Stimulated activated CD8-positive, alpha-beta memory T cell treated with anti-CD3 and anti-CD28 coated beads, Interleukin-4, amount 100 ng/mL, for 1 hour (primary cell): ENCODE measurements at places on chromosomes 4 and X.

GRCh38 chr4:54945838-54946237, 179.6 kb downstream of the KDR start:
- no peak for DNase-seq

DNA sequence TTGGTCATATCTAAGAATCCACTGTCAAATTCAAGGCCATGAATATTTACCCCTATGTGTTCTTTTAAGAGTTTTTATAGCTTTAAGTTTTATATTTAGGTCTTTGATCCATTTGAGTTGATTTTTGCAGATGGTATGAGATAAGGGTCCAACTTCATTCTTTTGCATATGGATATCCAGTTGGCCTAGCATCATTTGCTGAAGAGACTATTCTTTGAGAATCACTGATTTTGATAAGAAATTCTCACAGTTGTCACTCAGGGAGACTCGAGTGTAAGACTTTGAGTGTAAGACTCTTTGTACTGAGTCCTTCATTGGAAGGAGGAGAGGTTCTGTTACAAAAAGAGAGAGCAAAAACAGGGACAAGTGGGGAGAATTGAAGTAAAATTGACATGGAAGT, 74.8 kb downstream of the CBLL2 start:
- no peak for DNase-seq

DNA sequence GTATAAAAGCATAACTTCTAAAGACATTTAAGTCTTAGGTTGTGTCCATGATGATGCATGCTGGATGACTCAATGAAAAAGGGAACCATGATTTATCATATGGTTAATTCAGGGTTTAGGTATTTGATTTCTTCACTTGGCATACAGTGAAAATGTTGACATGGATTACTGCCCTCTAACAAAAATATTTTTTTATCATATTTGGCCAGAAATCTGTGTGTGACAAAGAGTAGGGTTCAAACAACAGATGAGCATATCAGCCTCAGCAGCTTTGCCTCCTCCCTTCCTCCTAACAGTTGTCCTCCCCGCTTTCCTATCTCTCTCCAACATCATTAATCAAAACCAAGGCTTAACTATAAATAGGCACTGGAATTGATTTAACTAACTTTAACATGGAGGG, 46.3 kb downstream of the ARHGAP6 start:
- no peak for DNase-seq

- no peak for DNase-seq
Observed at GRCh38 chrX:19563327-19563726, 48.0 kb upstream of the MAP3K15 start.

DNA sequence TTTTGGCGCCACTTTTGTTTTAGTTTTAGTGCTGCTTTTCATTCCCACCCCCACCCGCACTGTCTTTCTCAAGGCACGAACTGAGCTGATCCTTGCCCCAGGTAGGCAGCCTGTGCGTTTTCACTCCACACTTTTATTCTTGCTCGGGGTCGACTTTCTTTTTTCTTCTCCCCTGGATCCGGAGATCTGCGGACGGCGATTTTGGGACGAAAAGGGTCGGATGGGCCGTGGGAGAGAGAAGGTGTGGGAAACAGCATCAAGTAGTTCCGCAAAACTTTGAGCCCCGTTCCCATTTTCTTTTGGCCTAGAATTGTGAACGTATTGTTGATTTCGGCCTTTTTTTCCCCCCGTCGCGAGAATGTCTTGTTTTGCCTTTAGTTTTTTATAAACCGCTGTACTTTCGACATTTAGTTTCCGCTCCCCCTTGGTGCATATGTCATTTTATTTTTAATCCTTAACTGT, 531 bp downstream of the STAG2 start:
- no peak for DNase-seq

DNA sequence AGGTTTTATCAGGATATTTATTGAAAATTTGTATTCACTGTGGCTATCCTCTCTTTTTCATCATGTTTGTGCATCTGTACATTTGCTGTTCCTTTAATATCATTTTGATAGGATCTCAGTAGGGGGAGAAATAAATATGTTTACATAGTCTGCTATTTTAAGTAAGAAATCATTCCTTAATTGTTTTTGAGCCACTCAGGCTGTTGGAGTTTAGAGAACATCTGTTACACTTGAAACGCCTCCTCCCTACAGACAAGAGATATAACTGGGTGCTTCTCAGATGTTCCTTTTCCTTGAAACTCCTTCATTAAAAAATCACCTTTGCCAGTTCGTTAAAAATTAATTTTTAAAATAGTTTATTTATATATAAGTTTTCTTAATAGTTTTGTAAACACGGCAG, 59.4 kb downstream of the QRFPR start:
- no peak for DNase-seq

GRCh38 chrX:149487292-149487691, 17.8 kb downstream of the IDS start:
- no peak for DNase-seq

GRCh38 chrX:115021121-115021520, 3.7 kb upstream of the IL13RA2 start:
- DNase-seq, result no peak

- DNase-seq, result no peak
Observed at GRCh38 chr4:124631760-124632159, 80.8 kb downstream of the ANKRD50 start.

GRCh38 chr4:3263053-3263875, 14.3 kb downstream of the MSANTD1 start:
- DNase-seq, result no peak

DNA sequence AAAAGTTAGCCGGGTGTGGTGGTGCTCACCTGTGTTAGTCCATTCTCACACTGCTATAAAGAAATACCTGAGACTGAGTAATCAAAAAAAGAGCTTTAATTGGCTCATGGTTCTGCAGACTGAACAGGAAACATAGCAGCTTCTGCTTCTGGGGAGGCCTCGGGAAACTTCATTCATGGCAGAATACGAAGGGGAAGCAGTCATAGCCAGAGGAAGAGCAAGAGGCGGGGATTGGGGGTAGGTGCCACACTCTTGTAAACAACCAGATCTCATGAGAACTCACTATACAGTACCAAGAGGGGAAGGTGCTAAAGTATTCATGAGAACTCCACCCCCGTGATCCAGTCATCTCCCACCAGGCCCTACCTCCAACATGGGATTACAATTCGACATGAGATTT, 64.1 kb downstream of the BEND4 start:
- no peak for DNase-seq

DNA sequence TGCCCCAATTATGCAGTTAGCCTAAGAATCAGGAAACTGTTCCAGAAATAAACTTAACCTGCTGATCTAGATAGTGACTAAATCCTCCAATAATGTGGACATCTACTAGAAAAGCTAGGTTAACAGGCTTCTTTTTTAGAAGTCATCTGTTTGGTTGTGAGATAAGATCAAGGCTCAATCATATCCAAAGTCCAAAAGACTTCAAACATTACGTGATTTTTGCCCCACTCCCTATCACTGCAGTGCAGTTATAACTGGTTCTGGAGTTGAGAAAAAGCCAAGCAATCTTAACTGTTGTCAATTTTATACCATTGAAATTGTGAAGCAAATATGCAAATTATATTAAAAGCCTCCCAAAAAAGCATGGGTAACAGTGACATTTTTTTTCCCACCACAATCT, 781.4 kb downstream of the KLHL13 start:
- no peak for DNase-seq
